SHP77 (cell line): ENCODE measurements at places on chromosomes 4 and X.

DNA sequence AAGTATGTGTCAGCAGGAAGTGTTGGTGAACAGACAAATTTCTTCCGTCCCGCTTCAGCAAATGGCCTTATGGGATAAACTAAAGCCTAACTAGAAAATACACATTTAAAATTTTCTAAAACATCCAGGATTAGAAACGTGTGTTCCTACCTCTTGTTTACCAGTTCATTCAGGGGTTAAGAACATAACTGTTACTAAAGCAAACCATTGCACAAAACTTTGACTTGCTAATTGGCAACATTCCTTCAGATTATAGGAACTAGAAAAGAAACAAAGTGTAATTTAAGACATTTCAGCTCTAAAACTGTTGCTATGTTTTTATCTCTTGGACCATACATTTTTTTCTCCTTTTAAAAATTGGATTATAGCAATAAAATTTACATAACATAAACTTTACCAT is 39.5 kb upstream of the CXCL13 start:
- DNase-seq, result no peak

DNA sequence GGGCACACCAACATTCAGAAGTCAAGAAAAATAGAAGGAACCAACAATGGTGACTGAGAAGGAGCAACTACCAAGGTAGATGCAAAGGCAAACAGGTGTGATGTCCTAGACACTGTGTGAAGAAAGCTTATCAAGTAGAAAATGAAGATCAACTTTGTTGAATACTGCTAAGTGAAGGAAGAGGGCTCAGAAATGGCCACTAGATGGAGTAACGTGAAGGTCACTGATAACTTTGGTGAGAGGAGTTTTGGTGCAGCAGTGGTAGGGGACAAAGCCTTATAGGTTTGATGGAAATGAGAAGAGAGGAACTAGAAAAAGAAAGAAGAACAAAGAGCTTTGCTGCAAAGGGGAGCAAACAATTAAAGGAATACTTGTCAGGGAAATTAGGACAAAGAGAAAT is 23.5 kb downstream of the OTC start:
- peak; percentile 1 for DNase-seq

GRCh38 chr4:81314196-81314896 is 99.3 kb upstream of the PRKG2 start:
- DNase-seq, result peak; percentile 92

- DNase-seq, result peak; percentile 24
Measured at GRCh38 chr4:53365121-53365485, 758 bp downstream of the SCFD2 start.

GRCh38 chr4:163392328-163392727 is 48.6 kb downstream of the NPY5R start:
- no peak for DNase-seq

DNA sequence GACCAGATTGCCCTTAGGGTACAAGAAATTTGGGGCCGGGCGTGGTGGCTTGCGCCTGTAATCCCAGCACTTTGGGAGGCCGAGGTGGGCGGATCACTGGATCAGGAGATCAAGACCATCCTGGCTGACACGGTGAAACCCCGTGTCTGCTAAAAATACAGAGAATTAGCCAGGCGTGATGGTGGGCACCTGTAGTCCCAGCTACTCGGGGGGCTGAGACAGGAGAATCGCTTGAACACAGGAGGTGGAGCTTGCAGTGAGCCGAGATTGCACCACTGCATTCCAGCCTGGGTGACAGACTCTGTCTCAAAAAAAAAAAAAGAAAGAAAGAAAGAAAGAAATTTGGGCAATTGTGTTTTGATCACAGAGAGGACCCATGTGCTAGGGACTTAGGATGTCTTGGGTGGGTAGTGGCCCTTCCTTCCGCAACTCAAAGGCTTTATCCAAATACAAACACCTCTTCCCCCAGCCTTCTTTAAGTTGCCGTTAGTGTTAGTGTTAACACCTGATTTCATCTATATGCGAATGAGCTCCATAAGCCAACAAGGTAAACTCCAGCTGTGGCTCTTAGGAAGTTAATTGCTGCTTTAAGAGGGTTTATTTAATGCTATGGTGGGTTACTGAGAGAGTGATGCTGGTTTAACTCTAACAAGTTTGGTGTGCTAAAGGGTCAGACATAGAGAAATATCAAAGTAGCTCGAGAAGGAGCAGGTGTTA is 8.6 kb upstream of the CCDC110 start:
- no peak for DNase-seq

DNA sequence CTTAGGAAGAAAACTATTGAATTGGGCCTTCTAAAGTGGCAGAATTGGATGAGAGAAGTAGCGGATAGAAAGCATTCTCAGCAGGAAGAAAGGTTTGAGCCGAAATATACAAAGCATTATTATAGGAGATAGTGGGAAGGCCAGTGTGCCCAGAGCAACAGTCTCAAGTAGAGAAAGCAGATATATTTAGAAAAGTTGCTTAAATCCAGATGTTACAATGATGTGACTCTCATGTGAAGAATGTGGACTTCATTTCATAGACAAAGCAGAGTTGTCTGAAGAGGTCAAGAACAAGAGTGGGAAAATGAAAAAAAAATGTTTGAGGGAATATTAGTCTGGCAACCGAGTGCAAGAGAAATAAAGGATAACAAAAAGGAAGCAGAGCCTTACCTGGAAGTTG is 66.9 kb downstream of the SYNPO2 start:
- no peak for DNase-seq

- DNase-seq, result no peak
Measured at GRCh38 chr4:33421887-33422286, 2701.7 kb downstream of the PCDH7 start.

GRCh38 chr4:102557636-102558035 is 56.5 kb downstream of the NFKB1 start:
- no peak for DNase-seq

GRCh38 chr4:124868495-124868894 is 156.0 kb upstream of the ANKRD50 start:
- DNase-seq, result no peak

- DNase-seq, result no peak
Measured at GRCh38 chrX:16610121-16610621, 39.8 kb upstream of the S100G start.

DNA sequence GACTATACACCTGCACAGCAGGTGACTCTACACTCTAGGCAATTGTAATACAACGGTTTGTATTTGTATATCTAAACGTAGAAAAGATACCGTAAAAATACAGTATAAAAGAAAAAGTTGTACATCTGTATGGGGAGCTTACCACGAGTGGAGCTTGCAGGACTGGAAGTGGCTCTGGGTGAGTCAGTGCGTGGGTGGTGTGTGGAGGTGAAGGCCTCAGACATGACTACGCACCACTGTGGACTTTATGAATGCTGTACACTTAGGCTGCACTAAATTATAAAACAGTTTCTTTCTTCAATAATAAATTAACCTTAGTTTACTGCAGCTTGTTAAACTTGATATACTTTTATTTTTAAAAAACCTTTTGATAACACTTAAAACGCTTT is 85.0 kb upstream of the FAT1 start:
- no peak for DNase-seq

DNA sequence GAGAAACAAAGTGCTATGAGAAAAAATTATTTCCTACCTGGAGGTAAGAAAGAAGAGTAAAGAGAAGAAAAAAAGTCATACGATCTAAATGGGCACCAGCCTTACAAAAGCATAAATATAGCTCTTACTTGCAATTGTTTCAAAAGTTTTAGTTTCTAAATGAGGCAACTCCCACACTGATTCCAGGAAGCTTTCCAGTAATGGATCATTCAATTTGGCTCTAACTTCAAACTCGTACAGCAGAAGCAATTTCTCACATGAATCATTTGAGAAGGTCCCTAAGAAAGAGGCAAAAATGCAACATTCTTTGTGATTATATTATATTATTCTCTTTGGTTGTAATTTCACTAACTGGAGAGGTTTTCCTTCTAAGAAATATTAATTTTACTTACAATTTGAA is 109.9 kb downstream of the DLG3 start:
- DNase-seq, result no peak

- DNase-seq, result no peak
Measured at GRCh38 chr4:111562826-111563225, 582.4 kb upstream of the FAM241A start.

GRCh38 chr4:52199574-52200338 is 148.7 kb downstream of the SPATA18 start:
- no peak for DNase-seq
